ENCODE measurements at places on chromosomes 2 and 18.

DNA sequence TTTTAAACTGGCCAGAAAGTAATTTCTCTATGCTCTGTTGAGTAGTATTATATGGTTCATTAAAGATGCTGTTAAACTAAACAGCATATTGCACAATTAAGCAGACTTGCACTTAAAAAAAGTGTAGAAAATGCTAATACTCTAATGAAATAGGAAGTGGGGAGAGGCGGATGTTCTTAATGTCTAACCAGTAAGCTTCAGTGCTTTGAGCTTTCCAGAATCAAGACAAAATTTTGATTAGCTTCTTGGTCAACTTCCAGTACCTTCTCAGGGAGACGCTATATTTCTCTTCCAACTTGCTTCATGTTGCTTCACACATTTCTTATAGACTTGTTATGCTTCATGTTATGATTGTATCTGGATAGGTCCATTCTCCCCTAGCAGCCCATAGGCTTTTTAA is 89.1 kb downstream of the MAP2 start:
- DNase-seq: no peak

GRCh38 chr2:202346180-202346579 is 29.9 kb upstream of the BMPR2 start:
- no peak for DNase-seq

GRCh38 chr18:59061914-59062642 is 77.6 kb upstream of the SEC11C start:
- DNase-seq: peak; percentile 26

- no peak for DNase-seq
These were observed 23.4 kb upstream of the CHRNA1 start for GRCh38 chr2:174787487-174788205.

GRCh38 chr18:60895181-60895580 is 438.0 kb upstream of the CDH20 start:
- DNase-seq: no peak

DNA sequence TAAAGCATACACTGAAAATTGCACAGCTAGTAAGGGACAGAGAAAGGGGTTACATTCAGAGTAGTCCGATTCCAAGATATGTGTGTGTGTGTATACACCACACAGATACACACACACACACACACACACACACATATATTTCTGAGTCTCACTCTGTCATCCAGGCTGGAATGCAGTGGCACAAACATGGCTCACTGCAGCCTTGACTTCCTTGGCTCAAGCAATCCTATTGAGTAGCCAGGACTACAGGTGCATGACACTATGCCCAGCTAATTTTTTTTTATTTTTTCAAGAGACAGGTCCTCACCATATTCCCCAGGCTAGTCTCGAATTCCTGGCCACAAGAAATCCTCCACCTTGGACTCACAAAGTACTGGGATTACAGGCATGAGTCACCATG is 68.1 kb upstream of the ITPRID2 start:
- DNase-seq: no peak

DNA sequence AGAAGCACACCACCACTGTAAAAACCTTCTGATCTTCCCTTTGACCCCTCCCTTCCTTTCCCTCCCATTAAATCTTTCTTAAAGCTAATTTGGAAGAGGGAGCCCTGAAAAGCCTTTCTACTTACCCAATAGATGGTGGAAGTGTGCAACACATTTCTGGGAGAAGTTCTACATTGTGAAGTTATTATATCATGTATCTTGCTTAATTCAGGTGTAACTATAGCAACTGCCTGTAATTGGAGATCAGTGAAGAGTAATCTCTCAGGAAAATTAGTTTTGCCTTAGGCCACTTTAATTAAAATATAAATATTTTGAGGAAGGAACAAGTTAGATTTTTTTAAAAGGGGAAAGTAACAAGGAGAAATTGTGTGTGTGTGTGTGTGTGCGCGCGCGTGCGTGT is 266.0 kb downstream of the SH3BP4 start:
- no peak for DNase-seq

- DNase-seq: no peak
These were observed 11.0 kb downstream of the ITGA4 start for GRCh38 chr2:181467966-181468707.

DNA sequence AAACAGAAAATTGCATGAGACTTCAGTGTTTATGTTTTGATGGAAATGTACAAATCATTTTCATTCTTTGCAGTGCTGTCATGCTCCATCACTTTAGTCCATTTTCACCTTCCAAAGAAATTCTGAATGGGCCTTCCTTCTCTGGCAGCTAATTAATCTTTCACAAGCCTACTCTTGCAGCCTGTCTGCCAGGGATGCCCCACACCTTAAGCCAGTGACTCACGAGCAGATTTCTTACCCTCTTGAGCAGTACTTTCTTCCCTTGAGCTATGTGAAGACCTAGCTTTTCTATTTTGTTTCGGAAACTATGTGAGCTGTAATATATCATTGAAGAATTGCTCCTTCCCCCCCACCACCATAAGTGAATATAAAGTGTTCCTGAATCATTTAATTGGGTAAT is 404.3 kb upstream of the VWC2L start:
- DNase-seq: no peak

GRCh38 chr2:176455816-176456291 is 186.6 kb downstream of the MTX2 start:
- DNase-seq: no peak

DNA sequence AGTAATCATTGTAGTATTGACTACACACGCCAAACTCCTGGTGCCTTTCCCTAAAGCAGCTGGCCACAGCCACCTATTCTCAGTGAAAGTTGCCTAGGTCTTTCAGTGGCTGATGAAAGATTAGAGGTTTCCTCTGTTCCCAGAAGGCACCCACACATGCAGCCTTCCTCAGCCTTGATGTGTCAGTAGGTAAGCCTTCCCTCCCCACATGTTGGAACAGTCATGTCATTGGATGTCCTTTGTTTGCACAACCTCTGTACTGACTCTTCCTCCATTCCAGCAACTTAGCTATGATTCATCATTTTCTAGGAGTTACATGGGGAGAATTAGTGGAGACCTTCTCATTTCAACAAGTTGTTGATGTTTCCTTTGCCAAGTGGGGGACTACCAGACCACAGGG is 630.8 kb upstream of the SLC39A10 start:
- peak; percentile 3 for DNase-seq

GRCh38 chr18:10081492-10081891 is 167.7 kb downstream of the VAPA start:
- DNase-seq: no peak

GRCh38 chr18:45039376-45039775 is 358.7 kb downstream of the SETBP1 start:
- no peak for DNase-seq

- DNase-seq: no peak
These were observed 44.8 kb downstream of the RMP24 start for GRCh38 chr18:36017232-36017631.

- DNase-seq: no peak
These were observed 445.6 kb upstream of the POU3F3 start for GRCh38 chr2:104408266-104408665.

DNA sequence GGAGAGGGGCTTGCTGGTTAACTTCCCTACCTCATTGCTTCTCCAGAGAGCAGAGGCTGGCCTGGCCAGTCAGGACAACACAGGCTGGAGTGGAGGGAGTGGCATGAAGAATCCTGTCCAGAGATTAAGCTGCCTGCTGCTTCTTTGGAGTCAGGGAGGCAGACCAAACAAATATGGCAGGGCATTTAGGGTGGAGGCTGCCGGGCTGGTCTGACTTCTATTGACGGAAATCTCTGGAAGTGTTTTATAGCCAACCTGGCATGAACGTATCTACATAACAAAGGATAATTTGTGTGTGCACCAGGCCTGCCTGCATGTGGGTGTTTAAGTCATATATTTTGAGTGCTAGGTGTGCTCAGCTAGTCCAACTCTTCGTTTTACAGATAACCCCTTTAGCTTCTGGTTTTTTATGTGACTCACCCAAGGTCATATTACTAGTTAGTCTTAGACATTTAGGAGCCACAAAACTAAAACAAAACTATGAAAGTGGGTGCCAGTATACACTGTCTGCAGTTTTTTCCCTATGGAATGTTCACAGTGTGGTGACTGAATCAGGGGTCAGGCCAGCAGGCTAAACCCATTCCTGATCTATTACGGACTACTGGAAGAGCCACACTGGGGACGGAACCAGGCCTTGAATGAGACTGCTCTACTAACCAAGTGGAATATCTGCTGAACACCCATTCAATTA is 5.5 kb downstream of the NPC1 start:
- DNase-seq: no peak

GRCh38 chr2:128783193-128783671 is 464.6 kb upstream of the HS6ST1 start:
- DNase-seq: no peak

GRCh38 chr2:26615860-26616705 is 25.1 kb downstream of the CIB4 start:
- DNase-seq: no peak

DNA sequence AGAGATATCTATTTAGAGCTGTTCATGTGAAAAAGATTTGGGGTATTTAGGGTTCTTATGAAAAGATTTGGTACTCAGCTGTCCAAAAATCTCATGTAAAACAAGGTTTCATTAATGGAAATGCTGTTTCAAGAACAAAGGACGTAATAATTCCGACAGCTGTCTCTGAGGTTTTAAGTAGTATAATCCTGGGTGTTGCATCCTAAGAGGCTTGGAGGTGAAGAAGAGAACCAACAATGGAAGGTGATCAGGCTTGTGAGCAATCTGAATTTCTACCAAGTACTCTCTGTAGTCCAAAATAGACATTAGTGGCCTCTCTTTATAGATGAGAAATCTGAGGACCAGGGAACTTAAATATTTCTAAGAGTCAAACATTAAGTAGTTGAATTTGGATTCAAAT is 205.1 kb downstream of the BABAM2 start:
- no peak for DNase-seq

DNA sequence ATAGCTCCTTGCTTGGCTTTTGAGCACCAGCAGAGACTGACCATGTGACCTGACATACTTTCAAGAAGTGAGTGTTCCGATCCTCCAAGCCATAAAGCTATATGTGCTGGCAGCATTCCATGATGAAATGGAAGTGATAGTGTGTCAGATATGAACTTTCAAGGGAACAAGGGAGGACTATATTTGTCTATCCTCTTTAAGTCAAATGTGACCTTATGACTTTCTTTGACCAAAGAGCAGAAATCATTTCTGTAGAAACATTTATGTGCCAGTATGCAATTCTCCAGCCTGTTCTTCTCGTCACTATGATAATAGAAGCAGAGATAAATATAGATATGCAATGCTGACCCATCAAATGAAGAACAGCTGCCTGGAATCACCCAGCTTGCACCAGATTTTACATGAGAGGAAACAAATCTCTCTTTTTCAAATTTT is 14.4 kb downstream of the HYCC2 start:
- no peak for DNase-seq

- no peak for DNase-seq
These were observed 437.4 kb downstream of the EPHA4 start for GRCh38 chr2:221134718-221135117.

DNA sequence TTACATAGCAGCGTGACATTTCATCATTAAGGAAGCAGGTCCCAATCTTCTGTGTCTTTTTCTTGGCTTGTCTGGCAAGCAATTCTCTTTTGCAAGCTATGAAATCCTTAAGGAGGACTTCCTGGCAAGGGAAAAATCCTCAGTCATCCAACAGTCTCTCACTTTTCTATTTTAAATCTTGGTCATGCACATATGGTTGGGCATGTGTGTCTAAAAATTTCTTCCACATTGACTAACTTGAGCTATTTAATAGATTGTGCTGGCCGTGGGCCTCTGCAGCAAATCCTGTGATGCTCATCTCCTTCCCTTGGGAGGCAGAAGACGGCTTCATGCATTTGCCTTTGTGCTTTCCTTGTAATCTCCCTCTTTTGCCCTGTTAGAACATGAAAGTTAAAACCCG is 634.3 kb upstream of the FANCL start:
- DNase-seq: no peak

DNA sequence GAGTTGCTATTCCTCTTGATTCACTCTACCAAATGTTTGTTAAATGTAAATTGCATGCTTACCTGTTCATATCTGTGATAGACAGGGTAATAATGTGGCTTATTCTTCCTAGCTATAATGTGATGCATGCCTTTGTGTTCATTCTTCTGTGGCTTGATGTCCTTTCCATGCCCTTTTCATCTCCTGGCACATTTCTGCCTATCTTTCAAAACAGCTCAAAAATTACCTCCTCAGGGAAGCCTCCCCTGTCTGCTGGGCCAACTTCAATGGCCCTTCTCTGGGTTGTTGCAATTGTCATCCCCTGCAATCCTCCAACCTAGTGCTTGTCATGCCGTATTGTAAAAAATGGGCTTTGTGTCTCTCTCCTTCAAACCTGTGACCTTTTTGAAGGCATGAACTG is 52.8 kb upstream of the LHCGR start:
- DNase-seq: no peak

DNA sequence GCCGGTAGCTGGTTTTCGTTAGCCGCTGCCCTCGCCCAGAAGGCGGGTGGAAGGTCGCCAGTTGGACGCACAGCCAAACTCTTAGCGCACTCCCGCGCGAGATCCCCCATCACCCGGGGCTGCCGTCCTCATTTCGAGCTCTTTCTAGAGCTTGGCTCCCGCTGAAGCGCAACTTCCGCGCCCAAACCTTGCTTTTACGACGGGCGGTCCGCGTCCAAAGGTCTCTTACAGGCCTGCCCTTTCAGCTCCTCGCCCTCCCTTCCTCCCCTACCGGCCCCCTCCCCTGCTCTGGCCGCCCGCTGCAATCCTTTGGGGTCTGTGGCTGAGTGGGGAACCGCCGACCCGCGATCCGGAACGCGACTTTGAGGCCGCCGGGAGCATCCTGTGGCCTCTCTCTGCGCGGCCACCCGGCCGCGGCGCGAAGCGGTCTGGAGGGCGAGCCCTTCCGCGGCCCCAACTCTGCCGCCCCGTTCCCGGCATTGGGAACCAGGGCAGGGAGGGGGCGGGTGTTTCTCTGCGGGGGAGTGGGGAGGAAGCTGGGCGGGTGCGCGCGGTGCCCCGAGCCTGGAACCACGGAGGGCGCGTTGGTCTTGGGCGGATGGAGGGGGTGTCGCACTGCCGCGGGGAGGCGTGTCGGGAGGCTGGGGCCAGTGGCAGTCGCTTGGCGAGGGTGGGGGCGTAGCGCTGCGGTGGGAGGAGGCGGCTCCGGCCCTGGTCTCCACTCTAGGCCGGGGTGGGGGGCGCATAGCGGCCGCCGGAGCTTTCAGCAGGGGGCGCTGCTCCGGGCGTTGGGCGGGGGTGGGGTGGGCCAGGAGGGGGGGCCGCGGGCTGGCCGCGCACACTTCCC is at the start of gene GDF7:
TSS of gene GDF7 (plus strand) at position 841 of the 847 bp plus-strand sequence. CDS start 96 bp downstream, outside the sequence.
- DNase-seq: peak; percentile 38

DNA sequence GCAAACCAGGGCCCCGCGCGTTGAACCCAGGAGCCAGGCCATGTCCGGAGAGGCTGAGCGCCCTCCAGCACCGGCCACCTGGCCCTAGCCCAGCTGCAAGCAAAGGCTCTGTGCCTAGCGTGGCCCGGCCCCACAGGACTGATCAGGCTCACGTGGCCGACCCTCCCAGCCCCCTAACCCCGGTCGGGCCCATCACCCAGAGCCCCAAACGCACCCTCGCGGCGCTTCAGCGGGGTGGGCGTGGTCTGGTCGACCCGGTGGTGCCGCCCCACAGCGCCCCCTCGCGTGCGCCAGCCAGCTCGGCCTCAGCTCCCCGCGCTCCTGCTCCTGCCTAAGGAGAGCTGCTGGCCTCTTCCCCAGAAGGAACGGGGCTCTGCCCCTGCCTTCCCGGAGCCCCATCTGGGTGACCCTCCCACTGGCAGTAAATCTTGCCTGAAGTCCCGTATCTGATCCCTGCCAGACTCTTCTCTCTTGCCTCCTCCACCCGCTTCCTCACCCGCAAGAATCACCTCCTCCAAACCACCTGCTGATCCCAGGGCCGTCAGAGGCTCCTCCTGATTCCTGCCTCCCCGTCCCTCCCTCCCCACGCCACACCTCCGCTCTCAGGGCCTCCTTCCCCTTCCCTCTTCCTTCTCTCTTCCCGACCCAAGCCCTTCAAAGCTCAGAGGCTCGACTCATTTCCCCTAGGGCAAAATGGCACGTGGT is 12.3 kb upstream of the TEX51 start:
- DNase-seq: peak; percentile 79

Data from activated CD4-positive, alpha-beta T cell treated with anti-CD3 and anti-CD28 coated beads for 48 hours (primary cell).